ENCODE measurements at places on chromosomes 2 and 18. TPM values are rescaled to one million over a fixed set of nuclear protein-coding genes. Genes with fewer than 3 reads are reported as not detected.

Gene CLEC4F
- not detected for total RNA-seq

Gene RBMS1
- total RNA-seq = 89.5 TPM

Gene MAP3K19
- not detected for total RNA-seq

Gene SGPP2
- 24.6 TPM for total RNA-seq

Gene TDRD15
- not detected for total RNA-seq

Gene CRYBA2
- total RNA-seq = not detected

GRCh38 chr2:208179028-208179609, 10.7 kb downstream of the C2orf80 start:
- peak; percentile 41 for DNase-seq

DNA sequence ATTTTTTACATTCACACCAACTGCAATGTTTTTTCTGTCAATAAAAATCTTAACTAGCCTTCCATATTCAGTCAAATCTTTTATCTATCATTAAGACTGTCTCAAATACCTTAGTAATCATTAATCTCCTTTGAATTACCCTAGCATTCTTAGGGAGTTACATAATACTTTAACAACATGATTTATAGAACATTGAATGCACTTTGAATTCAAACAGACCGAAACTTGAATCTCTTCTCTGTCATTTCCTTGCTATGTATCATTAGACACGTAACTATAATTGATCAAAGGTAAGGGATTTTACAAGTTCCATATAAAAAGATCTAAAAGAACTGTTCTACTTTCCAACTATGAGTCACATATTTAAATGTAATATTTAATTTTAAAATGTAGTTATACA, 330.9 kb downstream of the RIT2 start:
- DNase-seq = no peak

DNA sequence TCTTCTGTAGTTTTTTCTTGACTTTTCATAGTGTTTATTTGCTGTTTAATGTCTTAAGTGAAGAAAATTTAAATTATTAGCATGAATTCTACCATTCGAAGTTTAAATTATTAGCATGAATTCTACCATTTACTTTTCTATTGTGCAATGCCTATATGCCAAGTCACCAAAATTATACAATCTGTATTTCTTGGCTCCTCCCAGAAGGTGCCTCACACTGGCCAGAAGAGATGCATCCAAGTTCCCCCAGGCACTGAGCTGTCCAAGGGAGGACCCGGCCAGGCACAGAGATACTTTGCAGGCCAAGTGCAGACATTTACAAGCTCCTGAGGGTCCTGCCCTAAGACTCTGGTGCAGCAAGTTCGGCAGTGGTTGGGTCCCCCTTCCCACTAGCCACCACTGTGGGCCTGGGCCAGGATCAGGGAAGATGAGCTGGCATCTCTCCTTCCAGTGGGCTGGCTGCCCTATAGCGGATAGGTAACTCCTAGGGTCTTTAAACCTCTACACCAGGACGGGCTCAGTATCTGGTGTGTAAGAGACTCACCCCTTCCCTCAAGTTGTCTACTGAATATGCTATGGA, 31.3 kb downstream of the TMEM247 start:
- DNase-seq = no peak

DNA sequence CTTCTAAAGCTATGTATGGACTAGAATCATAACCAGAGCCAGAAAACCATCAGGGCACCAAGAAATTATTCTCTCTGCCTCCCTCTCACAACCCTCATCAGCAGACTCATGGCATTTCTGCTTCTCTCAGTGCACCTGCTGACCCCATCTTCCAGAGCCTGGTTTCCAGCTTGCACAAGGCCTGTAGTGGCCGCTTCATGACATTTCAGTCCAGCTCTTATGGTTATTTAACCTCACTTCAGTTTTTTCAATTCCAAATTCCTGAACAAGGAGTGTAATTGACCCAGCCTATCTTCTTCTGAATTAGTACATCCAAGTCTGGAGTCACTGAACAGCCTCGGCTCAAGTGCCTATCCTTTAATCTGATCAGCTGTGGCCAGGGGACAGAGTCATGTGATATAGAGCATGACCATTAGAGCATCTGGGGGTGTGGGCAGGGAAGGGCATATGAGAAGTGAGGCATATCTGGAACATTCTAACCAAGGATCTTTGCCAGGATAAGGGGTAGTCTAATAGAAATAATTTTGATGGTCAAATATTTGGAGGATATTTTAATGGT, 97.2 kb upstream of the TMEM17 start:
- no peak for DNase-seq

DNA sequence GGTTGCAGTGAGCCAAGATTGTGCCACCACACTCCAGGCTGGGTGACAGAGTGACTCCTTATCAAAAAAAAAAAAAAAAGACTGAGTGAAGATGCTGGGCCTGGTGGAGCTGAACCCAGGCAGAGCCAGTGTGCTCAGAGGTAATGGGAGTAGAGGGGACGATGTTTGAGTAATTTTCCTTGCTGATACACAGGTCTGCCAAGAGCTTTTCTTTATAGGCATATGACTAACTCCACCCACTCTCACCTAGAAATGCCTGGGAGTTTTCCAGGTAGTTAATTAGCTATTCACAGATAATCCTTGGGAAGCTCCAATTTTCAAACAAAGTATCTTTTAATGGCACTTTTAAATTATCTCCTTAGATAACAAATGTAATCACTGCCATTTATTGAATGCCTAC, 33.4 kb upstream of the ACSL3 start:
- DNase-seq = no peak

DNA sequence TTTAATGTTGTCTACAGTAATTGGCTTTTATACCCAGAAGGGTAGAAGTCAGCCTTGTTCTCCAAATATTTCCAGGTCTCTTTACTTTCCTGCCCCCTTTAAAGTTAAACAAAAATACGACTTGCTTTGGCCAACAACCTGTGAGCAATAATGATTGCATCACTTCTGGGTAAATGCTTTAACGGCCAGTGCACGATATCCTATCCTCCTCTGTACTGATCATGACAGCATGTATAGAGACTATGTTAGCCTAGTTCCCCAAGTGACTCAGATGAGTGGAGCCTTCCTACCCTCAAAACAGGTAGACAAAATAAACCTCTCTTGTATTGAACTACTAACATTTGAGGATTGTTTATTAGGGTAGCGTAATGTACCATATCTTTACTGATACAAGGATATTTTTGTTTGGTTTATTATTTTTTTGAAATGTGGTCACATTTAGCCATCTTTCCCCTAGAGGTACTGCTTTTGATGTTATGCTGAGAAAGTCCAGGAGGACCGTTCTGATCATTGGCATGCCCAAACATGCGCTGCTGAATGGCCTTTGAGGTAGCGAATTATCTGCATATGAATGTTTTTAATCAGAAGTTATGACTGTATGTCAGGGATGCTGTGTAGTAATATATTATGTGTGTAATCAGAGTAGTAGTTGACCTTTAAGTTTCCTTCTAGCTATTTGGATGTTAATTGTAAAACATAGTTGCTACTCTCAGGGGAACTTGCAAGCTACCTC, 262.6 kb upstream of the DCC start:
- DNase-seq = no peak
